ENCODE measurements at places on chromosomes 7 and 10.

GRCh38 chr10:4018054-4018511 lies 233.1 kb upstream of the KLF6 start:
- no peak for DNase-seq

DNA sequence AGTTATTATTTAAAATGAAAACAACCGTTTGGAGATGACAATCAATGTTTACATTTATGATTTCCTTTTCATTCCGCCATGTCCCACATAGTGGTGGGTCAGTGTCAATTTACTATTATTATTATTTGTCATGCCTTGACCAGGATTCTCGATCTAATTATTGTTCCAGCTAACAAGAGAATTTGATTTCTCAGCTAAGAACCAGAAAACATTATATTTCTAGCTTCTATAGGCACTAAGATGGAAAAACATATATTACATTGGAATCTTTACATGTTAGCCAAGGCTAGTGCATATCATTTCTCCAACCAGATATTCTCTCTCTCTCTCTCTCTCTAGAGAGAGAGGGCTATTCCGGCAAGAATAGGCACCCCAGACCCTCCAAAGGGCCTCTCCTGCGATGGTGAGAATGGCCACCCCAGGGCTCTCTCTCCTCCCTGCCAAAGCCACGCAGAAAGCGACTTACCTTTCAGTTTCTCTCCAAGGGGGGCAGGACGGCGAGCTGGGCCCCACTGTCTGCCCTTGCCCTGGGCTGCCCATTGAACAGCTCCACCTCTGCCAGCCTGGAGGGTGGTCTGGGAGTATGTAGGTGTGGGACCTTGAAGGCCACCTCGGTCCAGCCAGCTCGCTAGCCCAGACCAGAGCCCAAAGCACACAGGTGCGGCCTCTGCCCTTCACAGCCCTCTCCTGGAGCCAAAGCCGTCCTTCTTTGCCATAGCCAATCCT lies 2.4 kb downstream of the HOXA3 start:
- no peak for DNase-seq

- DNase-seq, result no peak
Measured at GRCh38 chr10:128237710-128238109, 111.5 kb upstream of the MKI67 start.

DNA sequence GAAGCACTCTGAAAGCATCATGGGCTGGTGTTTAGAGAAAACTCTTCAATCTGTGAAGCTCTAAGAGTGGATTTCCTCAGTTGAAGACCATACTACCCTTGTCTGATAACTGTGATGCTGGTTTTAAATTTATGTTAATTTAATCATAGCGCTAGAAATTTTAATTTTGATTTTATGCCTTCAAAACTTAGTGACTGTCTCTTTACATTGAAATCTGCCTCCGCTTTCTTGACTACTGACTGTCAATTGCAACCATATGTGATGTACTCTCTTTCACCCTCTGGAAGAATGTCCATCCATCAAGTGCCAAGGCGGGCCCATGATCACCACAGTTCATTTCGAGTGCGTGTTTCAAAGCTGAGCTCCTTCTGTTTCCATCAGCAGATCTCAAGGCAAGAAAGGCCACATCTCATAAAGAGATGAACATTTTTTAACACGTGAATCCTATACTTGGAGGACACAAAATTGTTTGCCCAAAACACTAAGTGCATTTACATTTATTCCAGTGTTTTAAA lies 147.1 kb downstream of the ITGA8 start:
- DNase-seq, result no peak

DNA sequence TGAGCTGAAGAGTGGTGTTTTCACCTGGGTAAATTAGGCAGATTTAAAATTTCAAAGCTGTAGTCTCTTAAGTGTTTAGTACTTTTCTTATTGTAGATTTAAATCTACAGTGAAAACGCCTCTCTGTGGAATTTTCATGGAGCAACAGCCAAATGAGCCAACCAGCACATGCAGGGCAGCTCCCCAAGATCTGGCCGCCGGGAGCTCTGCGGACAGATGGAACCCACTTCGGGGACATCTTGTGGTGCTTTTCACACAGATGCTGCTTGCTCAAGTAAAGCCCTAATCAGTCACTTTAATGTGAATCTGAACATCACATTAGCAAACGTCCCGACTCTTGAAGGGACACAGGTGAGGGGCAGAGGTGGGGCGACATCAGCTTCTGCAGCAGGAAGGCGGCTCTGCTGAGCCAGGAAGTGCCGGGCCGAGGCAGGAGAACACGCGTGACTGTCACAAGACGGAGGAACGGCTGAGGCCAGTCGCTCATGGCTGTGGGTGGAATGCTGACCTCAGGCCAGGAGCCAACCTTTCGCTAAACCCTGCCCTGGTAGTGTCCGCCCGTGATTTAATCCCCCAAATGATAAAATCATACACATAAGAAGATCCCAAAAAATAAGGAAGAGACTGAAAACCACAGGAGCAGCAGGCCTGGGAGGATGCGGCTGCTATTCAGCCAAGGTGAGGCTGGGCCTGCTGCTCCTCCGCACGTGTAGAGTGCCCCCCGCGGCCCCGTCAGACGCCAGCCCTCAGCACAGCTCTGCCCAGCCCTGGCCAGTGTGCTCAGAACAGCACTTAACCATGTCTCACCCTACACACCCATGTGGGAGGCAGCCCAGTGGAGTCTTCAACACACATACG lies 256.8 kb downstream of the ZMYND11 start:
- no peak for DNase-seq

- no peak for DNase-seq
Measured at GRCh38 chr10:131886237-131886636, 14.6 kb upstream of the PPP2R2D start.

GRCh38 chr10:130580975-130581374 lies 444.8 kb downstream of the GLRX3 start:
- DNase-seq, result no peak

DNA sequence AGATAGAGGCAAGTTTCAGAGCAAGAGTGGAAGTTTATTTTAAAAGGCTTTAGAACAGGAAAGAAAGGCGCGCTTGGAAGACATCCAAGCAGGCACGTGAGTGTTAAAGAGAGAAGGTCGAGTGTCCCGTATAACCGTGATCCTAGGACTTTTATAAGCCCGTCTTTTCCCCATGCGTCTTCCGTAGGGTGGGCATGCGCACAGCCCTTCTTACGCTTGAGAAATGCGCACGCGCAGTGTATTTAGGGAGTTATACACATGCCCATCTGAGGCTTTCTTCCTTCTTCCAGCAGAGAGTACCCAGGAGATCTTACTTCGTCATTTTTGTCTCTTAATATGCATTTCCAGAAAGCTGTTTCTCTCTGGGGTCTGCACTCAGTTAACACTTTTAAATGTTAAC lies 52.4 kb downstream of the CALD1 start:
- no peak for DNase-seq

GRCh38 chr10:126270111-126270510 lies 118.2 kb downstream of the ADAM12 start:
- DNase-seq, result no peak

- DNase-seq, result no peak
Measured at GRCh38 chr10:21015851-21016250, 118.7 kb upstream of the NEBL start.

DNA sequence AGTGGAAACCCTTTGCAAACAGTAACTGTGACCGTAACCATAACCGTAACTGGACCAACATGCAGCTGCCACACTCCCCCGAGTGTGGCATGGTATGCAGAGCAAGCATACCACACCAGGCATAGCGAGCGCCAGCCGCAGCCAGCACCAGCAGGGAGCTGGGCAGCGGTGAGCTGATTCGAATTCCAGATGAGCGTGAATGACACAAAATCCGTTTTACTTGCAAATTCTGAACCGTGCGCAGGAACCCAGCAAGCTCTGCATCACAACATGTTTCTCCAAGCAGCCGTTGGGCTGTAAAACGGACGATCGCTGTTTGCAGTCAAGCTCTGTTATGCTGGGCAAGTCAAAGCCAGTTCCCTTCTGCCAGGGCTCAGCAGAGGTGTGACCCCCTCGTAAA lies 111.1 kb downstream of the OAT start:
- no peak for DNase-seq

- no peak for DNase-seq
Measured at GRCh38 chr10:47449102-47449978, 34.6 kb downstream of the ANXA8 start.

GRCh38 chr7:39399986-39400385 lies 166.2 kb upstream of the YAE1 start:
- no peak for DNase-seq

DNA sequence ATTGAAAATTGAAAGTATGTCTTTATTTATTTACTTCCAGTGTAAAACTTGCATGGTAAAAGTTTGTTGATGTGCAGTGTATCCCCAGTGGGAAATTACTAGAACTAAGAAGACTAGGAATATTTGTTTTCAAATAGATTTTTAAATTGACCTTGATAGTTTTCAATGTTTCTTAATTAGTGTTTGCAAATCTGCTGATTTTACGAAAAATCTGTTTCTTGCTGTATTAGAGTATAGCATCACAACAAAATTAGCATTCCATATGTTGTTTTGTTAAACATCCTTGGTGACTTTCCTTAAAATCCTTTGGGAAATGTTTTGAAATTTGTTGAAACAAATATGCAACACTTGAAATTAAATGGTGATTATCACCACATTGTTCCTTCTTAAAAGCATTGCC lies 425.9 kb downstream of the SUGCT start:
- no peak for DNase-seq

GRCh38 chr10:93871671-93872204 lies 22.0 kb upstream of the SLC35G1 start:
- DNase-seq, result no peak

GRCh38 chr10:123741711-123742110 lies 75.6 kb downstream of the GPR26 start:
- DNase-seq, result no peak

DNA sequence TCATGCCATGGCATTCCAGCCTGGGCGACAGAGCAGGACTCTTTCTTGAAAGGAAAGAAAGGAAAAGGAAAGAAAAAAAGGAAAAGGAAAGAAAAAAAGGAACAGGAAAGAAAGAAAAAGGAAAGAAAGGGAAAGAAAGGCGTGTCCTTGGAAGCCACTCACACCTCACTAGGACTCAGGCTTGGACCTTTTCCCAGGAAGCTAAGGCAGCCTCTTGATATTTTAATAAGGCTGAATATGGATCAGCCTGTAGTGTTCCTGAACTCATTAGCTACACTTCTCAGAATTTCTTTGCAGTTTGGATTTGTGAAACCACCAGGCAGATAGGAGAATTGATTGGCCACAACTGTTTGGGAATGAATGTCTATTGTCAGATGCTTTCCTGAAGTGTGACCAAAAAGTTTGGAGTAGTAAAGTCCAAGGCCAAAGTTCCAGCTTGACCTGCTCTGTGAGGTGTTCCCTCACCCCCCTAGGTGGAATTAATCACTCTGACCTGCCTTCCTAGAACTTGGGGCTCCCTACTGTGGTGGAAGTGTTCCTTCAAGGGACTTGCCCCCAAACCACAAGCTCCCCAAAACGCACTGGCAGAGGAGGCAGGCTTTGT lies 7.1 kb upstream of the MALSU1 start:
- no peak for DNase-seq

- no peak for DNase-seq
Measured at GRCh38 chr10:23448802-23449570, 10.1 kb downstream of the OTUD1 start.

GRCh38 chr10:126101736-126102135 lies 205.4 kb downstream of the FANK1 start:
- DNase-seq, result no peak

DNA sequence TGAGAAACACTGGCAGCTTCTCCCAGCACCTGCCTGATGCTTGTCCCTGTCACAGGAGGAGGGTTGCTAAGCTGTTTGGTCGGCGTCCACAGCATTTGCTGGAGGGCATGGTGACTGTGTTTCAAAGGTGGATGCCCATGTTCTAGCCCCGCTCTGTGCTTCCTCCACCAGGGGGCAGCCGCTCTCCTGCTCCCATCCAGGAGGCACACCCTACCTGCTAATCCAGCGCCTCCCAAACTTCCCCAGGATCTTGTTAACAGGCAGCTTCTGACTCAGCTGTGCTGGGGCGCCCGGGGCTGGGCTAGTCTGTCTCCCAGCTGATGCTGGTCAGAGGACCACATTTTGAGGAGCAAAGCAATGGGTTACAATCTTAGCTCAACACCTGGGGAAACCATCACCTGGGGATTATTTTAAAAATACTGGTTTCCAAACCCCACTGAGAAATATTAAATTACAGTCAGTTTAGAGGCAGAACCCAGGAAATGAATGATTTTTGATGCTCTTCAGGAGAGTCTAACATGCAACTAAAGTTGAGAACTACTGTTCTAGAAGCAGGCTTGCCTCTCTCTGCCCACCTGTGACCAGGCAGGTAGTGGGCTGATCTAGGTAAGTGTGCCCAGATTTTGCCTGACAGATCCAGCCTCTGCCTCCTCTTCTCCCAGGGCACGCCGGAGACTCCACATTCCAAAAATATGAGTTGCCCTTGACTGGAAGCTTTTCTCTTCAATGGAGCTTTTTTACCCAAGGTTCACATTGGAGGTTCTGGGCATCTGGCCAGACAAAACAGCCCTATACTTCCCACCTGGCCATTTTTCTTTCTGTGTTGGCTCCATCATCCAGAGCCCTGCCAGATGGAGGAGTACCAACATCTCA lies 92.7 kb upstream of the GPR26 start:
- DNase-seq, result peak; percentile 44

- no peak for DNase-seq
Measured at GRCh38 chr10:48199580-48200377, 74.7 kb downstream of the FRMPD2 start.

- no peak for DNase-seq
Measured at GRCh38 chr7:1121886-1122831, 34.2 kb downstream of the GPER1 start.

All from neuronal stem cell (in vitro differentiated cells).